Occipital lobe (tissue), 3 donors: ENCODE measurements at places on chromosomes 2 and 18. TPM values are rescaled to one million over a fixed set of nuclear protein-coding genes. Genes with fewer than 3 reads are reported as not detected.
A peak's percentile ranks its signal among the peaks of the same experiment; 100 is the strongest.

OSR1 gene
- total RNA-seq: 4.4 TPM

TMEM169 gene
- 21.7 TPM for total RNA-seq

CDH20 gene
- total RNA-seq: 7.3 TPM

FSHR gene
- total RNA-seq: not detected

- no peak for DNase-seq
Observed at GRCh38 chr2:202756598-202756997, 115.0 kb downstream of the ICA1L start.

- DNase-seq: peak; percentile 21
Observed at GRCh38 chr2:19349911-19350677, 8.3 kb downstream of the OSR1 start.

GRCh38 chr2:62382757-62383156, 123.2 kb downstream of the TMEM17 start:
- no peak for DNase-seq

DNA sequence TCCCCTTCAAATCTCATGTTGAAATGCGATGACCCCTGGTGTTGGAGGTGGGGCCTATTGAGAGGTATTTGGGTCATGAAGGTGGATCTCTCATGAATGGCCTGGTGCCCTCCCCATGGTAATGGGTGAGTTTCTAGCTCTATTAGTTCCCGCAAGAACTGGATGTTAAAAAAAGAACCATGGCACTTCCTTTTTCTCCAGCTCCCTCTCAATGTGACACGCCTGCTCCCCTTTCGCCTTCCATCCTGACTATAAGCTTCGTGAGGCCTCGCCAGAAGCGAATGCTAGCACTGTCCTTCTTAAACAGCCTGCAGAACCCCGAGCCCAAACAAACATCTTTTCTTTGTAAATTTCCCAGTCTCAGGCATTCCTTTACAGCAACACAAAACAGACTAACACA, 303.2 kb upstream of the REV1 start:
- DNase-seq: no peak

DNA sequence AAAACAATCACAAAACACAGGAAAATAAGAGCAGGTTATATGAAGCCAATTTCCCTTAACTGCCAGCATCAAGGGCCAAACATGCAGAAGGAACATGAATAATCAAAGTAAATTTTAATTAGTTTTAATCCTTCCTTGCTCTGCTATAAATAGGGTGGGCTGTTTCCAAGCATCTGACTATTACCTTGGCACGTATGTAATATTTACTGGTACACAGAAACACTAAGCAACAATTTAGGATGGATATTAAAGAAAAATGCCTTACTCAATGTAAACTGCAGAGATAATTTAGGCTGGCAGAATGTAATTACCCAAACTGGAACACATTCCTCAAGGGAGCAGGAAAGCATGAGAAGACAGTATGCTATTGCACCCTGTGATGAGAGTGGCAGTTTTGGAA, 468.2 kb downstream of the TDRD15 start:
- no peak for DNase-seq

DNA sequence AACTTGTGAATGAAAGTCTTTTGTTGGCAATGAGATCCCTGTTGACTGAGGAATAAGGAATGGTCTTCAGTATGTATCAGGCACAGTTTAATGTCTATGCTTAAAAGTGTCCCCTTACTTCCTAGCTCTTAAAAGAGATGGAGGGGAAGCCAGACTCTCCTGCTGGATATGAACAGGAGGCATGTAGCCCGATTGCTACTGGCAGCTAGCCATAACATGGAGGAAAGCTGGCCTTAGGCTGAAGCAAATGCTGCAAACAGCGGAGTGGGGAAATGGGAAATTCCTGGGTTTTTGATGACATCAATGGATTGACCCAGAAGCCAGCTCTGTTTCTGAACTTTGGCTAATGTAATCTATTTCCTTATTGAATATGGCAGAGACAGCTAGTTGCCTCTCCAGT, 266.1 kb downstream of the SLC4A3 start:
- DNase-seq: no peak

DNA sequence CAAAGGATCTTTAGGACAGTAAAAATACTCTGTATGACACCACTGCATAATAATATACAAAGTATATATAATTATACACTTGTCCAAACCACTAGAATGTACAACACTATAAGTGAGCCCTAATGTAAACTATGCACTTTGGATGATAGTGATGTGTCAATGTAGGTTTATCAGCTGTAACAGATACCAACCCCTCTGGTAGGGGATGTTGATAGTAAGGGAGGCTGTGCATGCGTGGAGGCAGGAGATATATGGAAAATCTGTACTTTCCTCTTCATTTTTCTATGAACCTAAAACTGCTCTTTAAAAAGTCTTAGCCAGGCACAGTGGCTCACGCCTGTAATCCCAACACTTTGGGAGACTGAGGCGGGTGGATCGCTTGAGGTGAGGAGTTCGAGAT, 37.5 kb upstream of the SP3 start:
- no peak for DNase-seq
